B cell (primary cell): ENCODE measurements at places on chromosomes 7 and 10.

GRCh38 chr10:86067436-86068050 lies 299.1 kb downstream of the GRID1 start:
- no peak for DNase-seq

DNA sequence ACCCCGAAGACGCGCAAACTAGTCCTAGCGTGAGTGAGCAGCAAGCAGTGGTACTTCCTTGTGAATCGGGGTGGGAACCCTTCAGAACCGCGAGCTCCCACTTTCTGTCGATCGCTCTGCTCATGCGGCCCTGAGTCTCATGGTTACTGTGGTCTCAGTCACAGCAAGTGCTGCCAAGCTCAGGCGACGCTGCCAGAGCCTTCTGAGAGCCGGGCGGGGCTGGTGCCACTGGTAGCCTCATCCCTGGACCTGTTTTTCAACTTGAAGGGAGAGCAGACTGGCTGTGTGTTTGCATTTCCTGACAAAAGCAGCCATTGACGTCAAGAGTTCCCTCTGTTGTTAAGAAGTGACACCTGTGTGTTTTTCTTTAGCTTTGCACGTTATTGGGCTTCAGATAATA lies 32.9 kb upstream of the BHLHA15 start:
- no peak for DNase-seq

- DNase-seq, result no peak
These were observed 16.7 kb upstream of the HSPB1 start for GRCh38 chr7:76285604-76286374.

DNA sequence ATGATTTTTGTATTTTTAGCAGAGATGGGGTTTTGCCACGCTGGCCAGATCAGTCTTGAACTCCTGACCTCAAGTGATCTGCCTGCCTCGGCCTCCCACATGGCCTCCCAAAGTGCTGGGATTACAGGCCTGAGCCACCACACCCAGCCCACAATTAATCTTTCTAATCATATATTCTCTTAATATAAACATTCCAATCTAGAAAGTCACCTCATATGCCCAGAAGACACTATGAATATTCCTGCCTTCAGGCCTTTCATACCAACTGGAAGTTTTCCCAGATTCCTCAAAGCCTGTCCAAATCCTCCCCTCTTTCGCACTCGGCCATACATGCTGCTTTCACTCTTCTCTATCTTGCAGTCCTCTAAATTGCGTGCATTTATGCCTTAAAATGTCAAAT lies 32.6 kb downstream of the PDZD8 start:
- no peak for DNase-seq

DNA sequence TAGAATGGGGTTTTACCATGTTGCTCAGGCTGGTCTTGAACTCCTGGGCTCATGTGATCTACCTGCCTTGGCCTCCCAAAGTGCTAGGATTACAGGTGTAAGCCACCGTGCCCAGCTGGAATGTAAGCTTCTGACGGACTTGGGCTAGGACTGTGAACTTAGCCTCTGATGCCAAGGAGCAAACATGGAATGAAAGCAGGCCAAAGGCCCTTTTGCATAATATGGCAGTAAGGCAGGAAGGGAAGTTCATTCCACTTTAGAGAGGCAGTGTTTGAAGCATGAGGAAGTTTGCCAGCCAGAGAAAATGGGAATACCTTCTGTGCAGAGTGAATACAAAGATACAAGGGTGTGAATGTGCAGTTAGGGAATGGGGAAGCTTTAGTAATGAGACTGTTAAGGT lies 20.3 kb downstream of the VCL start:
- no peak for DNase-seq

GRCh38 chr10:46317889-46318288 lies 31.1 kb downstream of the ANTXRL start:
- DNase-seq, result no peak
